MV-4-11 (cell line): ENCODE measurements at places on chromosomes 5 and 9.

GRCh38 chr5:91291628-91292569 is 91.2 kb downstream of the ARRDC3 start:
- no peak for DNase-seq

DNA sequence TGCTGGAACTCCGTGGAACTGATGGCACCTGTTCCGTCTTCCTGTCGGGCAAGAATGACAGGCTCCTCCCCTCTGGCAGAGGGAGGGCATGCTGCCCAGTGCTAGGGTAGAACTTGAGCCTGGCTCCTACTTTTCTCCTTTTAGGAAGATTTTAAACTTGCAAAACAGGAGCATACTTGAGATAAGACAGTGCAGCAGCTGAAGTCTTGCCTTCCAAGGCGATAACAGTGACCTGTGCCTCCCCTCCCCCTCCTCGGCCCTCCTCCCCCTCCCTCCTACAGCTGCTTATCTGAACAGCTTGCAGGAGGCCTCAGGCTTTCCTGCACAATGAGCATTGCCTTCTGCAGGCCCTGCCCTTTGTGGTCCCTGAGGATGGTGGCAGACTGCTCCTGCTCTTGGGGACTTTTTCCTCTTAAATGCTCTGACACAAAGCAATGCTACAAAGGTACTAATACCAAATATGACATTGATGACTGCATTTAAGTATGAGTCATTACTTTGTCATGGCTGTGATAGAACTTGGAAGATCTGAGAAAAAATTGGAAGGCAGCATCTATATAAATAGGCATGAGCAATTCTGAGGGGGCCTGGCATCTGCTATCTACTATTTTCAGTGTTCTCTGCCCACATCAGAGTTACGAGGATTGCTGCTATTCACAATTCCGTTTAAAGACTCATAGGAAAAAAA is 2.0 kb downstream of the GADD45G start:
- DNase-seq: no peak

- no peak for DNase-seq
These were observed 138.1 kb downstream of the C9orf50 start for GRCh38 chr9:129482521-129483414.

DNA sequence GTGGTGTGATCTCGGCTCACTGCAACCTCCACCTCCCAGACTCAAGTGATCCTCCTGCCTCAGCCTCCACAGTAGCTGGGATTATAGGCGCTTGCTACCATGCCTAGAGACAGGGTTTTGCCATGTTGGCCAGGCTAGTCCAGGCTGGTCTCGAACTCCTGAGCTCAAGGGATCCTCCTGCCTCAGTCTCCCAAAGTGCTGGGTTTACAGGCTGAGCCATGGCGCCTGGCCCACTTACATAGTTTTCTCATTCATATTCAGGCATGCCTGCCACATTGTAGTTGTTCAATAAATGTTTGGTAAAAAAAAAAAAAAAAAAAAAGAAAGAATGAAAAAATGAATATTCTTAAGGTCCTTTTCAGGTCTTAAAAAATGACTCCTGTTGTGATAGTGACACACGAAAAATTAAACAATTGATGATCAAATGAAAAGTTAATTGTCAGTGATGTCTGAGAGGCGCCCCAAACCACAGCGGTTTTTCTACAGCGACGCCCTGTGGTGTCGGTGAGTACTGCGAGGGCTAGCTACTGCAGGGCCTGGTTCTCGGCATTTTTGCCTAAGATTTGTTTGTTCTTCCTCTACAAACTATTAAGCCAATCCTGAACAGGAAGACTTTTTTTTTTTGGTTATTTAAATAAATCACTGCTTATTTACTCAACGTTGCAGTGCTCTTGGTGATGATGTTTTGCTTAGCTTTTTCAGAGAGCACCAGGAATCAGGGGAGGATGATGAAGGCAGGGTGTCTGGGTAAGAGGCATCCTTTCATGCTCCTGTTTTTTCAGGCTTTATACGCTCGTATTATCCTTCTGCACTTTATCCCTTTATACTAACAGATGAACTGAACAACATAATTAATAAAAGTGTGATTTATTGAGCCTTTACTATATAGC is 67.0 kb upstream of the DPYSL3 start:
- peak; percentile 14 for DNase-seq

DNA sequence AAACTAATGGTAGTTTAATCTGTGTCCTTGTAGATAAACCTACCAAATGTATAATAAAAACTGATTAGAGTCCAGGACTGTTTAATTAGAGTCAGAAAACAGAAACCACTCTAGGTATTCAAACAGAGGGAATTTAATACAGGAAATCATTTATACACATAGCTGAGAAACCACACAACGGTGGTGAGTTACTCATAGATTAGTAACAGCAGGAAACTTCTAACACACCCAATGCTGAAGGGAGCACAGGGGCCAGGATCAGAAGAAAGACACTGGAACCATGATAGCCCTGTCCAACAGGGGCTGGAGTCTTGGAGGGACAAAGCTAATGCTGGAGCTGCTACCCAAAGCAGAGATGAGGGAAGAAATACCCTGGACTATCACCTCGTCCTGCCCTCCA is 321.0 kb downstream of the ACTL7B start:
- DNase-seq: no peak

DNA sequence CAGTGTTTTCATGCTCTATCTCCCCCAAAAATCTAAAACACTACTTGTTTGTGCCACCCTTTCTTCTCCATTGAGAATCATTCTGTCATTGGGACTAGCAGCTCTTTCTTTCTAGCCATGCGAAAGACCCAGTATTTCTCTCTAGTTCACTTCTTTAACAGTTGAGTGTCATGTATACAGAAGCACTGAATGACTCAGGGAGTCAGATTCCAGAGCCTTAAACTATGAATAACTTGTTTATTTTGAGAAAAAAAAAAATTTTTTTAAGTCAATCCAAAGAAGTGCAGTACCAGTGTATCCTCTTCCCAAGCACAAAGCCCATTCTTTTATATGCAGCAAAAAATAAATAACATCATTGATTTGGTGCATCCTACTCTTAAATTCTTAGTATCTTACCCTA is 415.4 kb upstream of the GRAMD2B start:
- no peak for DNase-seq
